ENCODE measurements at places on chromosomes 5 and 9.

- no peaks in the 10 kb centered on the region for H3K36me3 ChIP-seq
- no peak overlapping the region for H3K27ac ChIP-seq
- H3K4me1 ChIP-seq: no peaks in the 10 kb centered on the region
- DNase-seq: no peak
- H3K4me3 ChIP-seq: no peak overlapping the region
- H3K27me3 ChIP-seq: no peaks in the 10 kb centered on the region
Measured at GRCh38 chr9:18596920-18597319, 123.0 kb downstream of the ADAMTSL1 start.

GRCh38 chr5:179841621-179842020 is 17.0 kb downstream of the MRNIP start:
- H3K36me3 ChIP-seq: peaks cover 28% of the 10 kb centered on the region
- no peak overlapping the region for H3K4me3 ChIP-seq
- no peaks in the 10 kb centered on the region for H3K27me3 ChIP-seq

- no peaks in the 10 kb centered on the region for H3K4me1 ChIP-seq
- H3K36me3 ChIP-seq: peaks cover 20% of the 10 kb centered on the region
- no peaks in the 10 kb centered on the region for H3K27me3 ChIP-seq
- no peak overlapping the region for H3K4me3 ChIP-seq
Measured at GRCh38 chr5:134578578-134579283, 53.3 kb downstream of the JADE2 start.

GRCh38 chr9:128203024-128203706 is at the start of gene DNM1:
DNM1 (plus strand) TSS chr9:128203379; CDS start chr9:128203471, 92 bp downstream.
- H3K4me1 ChIP-seq: no peaks in the 10 kb centered on the region
- H3K27ac ChIP-seq: no peak within 1 kb of the TSS
- DNase-seq: peak; percentile 75
- H3K36me3 ChIP-seq: no peaks in the 10 kb centered on the region
- H3K27me3 ChIP-seq: no peaks in the 10 kb centered on the region
- peak within 1 kb of the TSS; percentile 14 for H3K4me3 ChIP-seq
